Stimulated activated CD4-positive, alpha-beta T cell treated with anti-CD3 and anti-CD28 coated beads, Interleukin-12 subunit alpha, Interleukin-12 subunit beta, amount 100 ng/mL, for 24 hours (primary cell): ENCODE measurements at places on chromosomes 7 and 10.

DNA sequence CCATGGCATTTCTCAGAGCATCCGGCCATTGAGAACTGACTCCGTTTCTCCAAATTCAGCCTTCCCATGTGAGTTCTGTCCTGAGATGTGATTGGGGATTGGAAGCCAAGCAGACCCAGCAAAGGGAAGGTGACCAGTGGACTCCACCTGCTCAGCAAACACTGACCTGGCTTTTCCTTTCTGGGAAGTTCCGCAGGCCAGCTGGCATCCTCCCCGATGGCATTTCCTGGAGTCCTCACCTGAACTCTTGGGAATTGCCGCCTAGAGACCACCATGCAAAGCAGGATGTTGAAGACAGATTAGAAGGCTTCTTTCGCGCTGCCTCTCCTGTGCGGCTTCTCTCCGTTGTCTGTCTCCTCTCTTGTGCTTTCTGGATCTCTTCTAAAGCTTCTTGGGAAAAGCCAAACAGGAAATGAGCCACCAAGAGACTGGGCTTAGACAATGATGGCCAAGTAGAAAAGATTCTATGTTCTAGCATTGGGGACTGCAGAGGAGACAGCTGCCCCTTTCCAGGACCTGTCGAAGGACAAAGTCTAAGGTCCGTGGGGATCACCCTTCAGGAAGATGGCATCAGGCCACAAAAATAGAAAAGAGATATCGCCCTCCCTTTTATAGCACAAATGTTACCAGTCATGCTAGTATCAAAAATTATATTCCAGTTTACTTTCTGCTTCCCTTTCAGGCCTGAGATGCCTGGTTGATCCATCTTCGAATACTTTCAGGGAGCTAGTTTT is 103.7 kb upstream of the INSYN2A start:
- no peak for DNase-seq

GRCh38 chr7:127901895-127902703 is 129.1 kb downstream of the LRRC4 start:
- DNase-seq = no peak

- no peak for DNase-seq
These were observed 1.1 kb downstream of the DEPP1 start for GRCh38 chr10:44977287-44978212.

- DNase-seq = no peak
These were observed 19.4 kb downstream of the RNF32 start for GRCh38 chr7:156659961-156660360.

DNA sequence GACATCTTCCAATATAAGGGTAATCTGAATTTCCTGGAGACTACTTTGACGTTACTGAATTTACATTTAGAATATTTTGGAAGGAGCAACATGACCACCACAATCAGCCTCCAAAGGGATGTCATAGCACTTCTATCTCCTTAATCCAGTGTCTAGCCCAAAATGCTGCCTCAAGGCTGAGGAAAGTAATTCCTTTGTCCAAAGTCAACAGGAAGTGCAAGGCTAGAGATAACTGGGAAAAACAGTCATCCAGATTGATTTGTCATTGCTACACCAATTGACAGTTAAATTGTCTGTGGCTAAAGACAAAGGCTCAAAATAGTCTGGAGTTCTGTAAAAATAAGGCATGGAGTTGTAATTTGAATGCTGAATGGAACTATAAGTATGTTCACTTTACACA is 3.9 kb upstream of the TFPI2 start:
- DNase-seq = no peak

GRCh38 chr10:75717126-75717916 is 285.9 kb downstream of the LRMDA start:
- DNase-seq = no peak

GRCh38 chr7:136496551-136496950 is 371.9 kb upstream of the CHRM2 start:
- DNase-seq = no peak

DNA sequence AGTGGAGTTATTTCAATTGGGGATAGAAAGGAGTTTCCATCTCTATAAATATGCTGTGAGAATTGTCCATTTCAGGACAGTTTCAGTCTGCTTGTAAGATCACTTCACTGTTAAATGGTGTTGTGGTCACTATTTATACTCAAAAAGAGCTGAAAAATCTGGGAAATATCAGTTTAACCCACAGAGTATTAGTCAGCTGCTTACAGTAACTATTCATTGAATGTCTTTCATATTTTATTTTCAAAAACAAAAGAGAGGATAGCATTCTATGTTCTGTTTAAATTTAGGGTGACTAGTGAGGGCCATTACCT is 85.4 kb upstream of the PLXDC2 start:
- DNase-seq = no peak

DNA sequence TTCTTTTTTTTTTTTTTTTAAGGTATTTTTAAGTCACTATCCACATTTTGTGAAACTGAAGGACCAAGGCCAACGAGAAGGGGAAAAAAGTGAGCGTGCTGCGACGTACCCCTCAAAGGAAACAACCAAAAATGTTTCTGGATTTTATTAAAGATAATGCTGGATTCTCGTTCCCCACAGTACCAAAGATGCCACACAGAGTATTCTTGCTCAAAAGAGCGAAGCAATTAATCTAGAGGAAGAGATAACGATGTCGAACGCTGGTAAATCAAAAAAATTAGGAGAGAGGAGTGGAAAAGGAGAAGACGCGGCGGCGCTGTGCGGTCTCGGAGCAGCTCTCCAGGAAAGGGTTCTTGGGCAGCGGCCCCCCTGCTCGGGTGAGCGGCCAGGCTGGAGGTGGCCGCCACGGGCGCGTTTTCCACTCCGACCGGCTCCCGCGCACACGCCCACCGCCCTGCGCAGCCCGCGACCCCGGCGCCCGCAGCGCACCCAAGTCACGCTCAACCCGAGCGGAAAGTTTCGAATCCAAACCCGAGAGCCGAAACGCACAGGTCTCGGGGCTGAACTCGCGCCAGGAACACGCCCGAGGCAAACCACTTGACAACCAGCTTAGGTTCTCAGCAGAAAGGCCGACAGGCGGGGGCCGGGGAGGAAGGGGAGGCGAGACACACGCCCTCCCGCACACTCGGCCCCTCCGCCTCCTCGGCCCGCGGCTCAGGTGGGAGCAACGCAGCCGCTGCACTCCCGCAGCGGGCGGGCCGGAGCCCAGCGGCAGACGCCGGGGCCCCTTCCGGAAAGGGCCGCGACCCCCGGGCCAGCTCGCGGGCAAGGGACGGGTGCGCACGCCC is 989 bp downstream of the SRPK2 start:
- DNase-seq = peak; percentile 9

- no peak for DNase-seq
These were observed 717.2 kb downstream of the TNS3 start for GRCh38 chr7:46864716-46865115.

- DNase-seq = no peak
These were observed 15.4 kb upstream of the PCLO start for GRCh38 chr7:83178066-83178465.

DNA sequence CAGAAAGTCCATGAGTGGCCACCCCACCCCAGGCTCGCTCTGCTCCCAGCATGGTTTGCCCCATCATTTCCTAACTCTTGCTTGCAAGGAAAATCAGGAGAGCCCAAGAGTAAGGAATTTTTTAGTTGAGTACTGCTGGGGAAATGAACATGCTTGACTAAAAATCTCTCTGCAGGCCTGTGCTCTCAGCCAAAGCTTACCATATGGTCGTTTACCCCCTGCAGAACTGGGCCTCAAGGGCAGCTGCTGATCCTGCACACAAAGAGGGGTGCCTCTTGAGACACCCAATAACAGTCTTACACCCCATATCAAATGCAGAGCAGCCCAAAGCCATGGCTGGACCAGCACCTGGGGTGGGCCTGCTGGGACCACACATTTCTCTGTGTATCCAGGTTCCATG is 183.2 kb downstream of the CXCL12 start:
- DNase-seq = no peak

- no peak for DNase-seq
These were observed 155.6 kb downstream of the PKD1L1 start for GRCh38 chr7:47792521-47793121.

GRCh38 chr10:72812415-72812752 is 81.2 kb upstream of the OIT3 start:
- no peak for DNase-seq
